ENCODE measurements at places on chromosomes 6 and 20.

DNA sequence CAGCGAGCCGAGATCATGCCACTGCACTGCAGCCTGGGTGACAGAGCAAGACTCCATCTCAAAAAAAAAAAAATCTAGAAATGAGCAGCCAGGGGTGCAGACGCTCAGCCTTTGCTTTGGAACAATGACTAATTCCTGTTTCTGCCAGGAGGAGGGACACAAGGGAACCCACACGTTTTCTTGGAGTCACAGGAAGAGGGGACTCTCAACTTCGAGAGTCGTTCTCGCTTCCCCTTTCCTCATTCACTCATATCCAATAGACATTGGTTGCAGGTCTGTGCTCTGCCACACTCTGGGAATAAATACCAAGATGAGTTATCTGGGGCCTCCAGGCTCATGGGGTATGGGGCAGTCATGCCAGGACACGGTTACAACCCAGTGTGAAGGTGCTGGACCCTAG is 91.5 kb upstream of the RREB1 start:
- DNase-seq = peak; percentile 16

DNA sequence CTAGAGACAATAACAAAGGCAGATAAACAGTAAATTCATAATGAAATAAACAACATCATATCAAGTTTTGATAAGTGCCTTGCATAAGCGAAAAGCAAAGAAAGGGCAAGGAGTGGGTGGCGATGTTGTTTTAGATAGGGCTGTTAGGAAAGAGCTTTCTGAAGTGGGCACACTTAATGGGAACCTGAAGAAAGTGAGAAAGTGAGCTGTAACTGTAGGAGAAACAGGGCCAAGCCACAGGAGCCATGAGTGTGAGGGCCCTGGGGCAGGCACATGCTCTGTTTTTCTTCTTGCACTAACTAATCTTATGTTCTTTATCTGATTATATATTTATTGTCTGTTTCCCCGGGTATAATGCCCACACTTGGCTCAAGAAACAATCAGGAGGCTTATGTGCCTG is 193.4 kb upstream of the SUPT3H start:
- no peak for DNase-seq

GRCh38 chr6:48825501-48826151 is 637.4 kb downstream of the MMUT start:
- no peak for DNase-seq

DNA sequence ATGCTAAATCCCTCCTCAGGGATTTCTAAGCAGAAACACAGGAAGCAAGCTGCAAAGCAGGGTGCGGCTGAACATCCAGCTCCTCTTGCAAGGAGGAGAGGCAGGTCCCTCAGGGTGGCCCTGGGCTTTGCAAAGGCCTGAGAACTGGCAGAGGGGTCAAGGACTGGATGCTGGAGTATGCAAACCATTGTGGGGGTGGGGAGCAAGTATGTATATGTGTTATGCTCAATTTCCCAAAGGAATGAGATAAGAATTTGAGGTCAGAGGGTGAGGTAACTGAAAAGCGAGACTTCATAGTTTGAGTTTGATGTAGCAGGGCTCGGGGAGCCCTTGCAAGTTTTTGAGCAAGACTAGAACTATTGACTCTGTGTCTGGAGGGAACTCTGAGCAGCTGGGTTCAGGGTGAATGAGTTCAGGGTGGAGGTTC is 11.2 kb downstream of the SLC22A2 start:
- no peak for DNase-seq

DNA sequence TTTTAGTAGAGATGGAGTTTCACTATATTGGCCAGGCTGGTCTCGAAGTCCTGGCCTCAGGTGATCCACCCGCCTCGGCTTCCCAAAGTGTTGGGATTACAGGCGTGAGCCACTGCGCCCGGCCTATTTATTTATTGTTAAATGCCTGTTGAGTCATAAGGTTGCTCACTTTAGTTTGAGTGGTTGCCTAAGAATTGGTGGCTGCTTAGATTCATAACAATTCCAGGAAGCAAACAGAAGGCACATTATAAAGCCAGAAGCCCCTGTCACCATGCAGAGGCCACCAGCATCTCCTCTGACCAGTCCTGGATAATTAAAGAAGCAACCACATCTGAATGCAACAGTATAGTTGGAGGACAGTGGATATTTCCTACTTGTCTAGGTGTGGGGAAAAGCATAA is 24.0 kb upstream of the ARMH2 start:
- DNase-seq = no peak

GRCh38 chr20:48706710-48707365 is 121.0 kb downstream of the PREX1 start:
- no peak for DNase-seq

DNA sequence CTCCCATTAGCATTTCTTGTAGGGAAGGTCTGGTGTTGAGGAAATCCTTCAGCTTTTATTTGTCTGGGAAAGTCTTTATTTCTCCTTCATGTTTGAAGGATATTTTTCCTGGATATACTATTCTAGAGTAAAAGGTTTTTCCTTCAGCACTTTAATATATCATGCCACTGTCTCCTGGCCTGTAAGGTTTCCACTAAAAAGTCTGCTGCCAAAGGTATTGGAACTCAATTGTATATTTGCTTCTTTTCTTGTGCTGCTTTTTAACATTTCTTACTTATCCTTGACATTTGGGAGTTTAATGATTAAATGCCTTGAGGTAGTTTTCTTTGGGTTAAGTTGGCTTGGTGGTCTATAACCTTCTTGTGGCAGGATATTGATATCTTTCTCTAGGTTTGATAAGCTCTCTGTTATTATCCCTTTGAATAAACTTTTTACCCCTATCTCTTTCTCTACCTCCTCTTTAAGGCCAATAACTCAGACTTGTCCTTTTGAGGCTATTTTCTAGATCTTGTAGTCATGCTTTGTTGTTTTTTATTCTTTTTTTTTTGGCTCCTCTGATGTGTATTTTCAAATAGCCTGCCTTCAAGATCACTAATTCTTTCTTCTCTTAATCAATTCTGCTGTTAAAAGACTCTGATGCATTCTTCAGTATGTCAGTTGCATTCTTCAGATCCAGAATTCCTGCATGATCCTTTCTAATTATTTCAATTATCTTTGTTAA is 225.0 kb upstream of the ZNF217 start:
- DNase-seq = no peak

- DNase-seq = no peak
These were observed 65.0 kb downstream of the QRSL1 start for GRCh38 chr6:106694343-106694742.

- DNase-seq = peak; percentile 70
These were observed 10.6 kb downstream of the RPS10 start for GRCh38 chr6:34414999-34415858.

- DNase-seq = no peak
These were observed 414.0 kb downstream of the MAFB start for GRCh38 chr20:40274912-40275533.

DNA sequence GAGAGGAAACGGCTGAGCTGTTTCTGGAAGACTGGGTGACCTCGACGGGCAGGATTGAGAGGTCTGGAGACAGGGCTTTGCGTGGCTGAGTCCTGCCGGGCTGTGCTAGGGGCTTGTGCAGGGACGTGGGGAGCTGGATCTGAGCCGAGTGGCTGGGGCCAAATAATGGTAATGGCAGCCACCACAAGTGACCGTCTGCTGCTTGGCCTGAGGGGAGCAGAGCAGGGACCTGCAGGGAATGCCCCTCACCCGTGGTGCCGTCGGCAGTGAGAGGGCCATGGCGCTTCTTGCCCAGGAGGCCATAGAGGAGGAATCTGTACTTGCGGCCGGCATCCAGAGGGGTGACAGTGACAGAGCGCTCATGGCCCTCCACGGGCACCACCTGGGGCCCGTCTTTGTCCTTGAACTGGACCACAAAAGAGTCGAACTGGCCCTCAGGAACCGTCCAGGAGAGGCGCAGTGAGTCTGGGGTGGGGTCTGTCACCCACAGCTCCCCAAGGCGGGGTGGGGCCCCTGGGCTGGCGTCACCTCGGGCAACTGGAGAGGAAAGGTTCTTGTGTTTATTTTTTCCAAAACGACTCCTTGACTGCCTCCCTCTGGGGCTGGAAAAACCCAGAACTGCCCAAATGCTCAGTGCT is 31.8 kb downstream of the CYP21A2 start:
- DNase-seq = no peak

DNA sequence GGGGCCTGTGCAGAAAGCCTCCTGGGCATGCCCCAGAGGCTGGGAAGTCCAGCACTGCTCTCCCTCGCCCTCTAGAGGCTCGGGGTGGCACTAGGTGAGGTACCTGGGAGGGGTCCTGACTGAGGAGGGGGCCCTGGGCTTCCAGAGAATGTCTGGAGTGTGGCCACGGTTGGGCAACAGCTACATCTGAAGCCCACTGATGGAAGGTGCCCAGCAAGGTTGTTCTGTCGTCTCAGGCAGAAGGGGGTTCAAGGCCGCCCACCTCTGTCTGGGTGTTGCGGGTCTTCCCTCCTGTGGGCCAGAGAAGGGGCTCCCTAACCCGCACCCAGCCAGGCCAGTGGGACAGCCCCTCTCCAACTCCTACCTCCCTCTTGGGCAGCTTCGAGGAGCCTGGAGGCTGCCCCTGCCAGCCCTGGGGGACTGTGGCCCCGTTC is 11.4 kb upstream of the VEGFA start:
- peak; percentile 9 for DNase-seq

DNA sequence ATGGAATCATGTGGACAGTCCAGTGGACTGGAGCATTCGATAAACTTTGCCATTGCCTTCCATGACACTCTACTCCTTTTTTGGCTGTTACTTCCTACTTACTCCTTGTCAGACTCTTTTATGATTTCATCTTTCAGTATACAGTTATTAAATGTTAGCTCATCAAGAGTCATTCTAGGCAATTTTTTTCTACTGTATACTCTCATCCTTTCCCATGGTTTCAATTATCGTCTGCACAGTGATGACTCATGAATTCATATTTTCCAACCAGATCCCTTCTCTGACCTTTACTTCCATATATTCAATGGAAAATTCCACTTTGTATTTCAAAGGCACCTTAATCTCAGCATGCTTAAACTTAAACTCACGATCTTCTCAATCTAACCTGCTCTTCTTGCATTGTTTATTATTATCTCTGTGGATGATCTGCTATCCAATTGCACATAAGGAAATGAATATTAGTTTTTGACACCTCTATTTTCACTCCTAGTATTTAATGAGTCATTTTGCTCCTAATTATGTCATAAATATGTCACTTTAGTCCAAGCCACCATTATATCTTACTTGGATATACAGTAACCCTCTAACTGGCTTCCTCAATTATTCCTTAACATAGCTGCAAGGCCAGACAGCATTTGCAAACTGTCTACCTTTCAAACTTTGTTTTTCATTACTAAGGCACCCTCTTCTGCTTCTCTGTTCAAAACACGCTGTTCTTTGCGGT is 427.5 kb downstream of the PHF3 start:
- no peak for DNase-seq

- DNase-seq = no peak
These were observed 14.3 kb upstream of the C20orf144 start for GRCh38 chr20:33647603-33648395.

- no peak for DNase-seq
These were observed 33.3 kb downstream of the SUN5 start for GRCh38 chr20:32970973-32971300.

- no peak for DNase-seq
These were observed 125.2 kb downstream of the DOK5 start for GRCh38 chr20:54600634-54601033.

DNA sequence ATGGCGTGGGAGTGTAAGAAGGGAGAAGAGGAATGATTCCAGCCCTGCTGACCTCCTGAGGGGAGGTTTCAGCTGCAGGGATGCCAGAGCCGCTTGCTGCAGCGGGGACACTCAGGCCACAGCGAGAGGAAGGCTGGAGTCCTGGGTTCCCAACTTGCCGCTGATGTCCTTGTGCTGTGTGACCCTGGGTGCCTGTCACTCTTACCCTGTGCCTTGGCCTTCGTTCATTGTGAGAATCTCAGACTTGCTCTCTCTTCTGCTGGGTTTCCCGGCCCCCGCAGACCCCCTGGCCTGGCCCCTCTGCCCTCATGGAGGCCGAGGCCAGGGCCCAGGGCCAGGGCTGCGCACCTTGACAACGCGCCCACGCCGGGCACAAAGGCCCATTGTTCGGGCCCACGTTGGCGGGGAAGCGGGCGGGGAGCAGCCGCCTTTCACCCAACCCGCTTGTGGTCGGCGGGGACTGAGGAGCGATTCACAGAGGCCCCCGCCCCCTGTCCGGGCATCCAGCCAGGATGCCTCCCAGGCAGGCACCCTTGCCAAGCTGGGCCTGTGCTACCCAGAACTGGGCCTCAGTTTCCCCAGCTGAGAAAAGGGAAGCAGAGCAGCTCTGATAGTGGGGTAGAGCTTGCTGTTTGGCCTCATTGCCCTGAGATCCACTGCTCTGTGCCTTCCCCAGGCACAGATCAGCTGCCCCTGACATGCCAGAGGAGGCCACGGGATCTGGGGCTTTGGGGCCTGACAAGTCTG is 52.4 kb downstream of the CEBPB start:
- no peak for DNase-seq

DNA sequence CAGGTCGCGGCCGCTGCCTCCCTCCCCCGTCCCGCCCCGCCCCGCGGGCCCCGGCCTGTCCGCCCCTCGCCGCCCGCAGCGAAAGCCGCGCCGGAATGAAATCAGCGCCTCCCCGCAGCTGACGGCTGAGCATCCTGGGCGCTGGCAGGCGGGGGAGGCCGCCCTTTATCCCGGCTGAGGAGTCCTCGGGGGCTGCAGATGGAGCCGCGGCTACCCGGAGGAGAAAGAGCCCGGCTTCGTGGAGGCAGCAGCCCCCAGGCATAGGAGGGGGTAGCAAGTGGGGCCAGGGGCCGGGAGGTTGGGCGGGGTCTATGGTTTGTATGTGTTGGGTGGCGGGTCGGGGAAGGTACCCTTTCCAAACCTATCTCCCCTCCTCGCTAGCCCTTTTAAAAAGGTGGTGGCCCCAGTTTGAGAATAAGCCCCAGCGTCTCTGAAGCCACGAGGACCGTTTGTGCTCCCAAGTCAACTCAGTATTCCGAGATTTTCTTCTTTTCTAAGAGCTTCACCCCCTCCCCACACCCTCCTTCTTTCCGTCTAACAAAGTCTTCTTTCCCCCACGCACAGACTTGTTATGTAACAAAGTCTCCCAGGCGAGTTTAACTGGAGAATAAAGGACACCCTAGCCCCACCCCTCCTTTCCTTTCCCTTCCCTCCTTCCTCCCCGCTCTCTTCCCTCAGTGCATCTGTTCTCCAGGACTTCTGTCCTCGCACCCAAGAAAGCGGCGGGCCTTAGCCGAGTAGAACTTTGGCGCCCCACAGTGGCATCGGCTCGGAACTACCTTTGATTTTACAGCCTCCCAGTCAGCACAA is 11.0 kb downstream of the POU3F2 start:
- peak; percentile 84 for DNase-seq

- DNase-seq = no peak
These were observed 1.1 kb downstream of the AGPAT4 start for GRCh38 chr6:161272635-161273273.

DNA sequence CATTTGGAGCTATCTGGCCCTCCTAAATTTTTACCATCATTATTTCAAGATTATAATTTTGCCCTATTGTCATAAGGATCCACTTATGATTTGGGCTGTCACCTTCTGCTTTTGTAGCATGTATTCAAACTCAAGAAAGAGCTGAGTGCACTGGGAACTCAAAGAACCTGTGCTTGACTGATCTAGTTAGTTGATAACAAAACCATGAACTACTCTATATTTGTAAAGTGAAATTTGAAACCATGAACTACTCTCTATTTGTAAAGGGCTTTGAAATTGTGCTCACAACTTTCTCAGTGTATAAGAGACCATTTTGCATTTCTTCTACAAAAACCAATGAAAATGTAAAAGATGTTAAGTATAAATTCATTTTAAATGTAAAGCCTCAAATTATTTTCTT is 77.5 kb upstream of the POPDC3 start:
- peak; percentile 4 for DNase-seq

GRCh38 chr6:42232035-42232434 is 14.4 kb upstream of the MRPS10 start:
- DNase-seq = no peak

All from trophoblast cell (in vitro differentiated cells and primary cell).